ENCODE measurements at places on chromosomes 16 and 17. TPM values are rescaled to one million over a fixed set of nuclear protein-coding genes. Genes with fewer than 3 reads are reported as not detected.

DNA sequence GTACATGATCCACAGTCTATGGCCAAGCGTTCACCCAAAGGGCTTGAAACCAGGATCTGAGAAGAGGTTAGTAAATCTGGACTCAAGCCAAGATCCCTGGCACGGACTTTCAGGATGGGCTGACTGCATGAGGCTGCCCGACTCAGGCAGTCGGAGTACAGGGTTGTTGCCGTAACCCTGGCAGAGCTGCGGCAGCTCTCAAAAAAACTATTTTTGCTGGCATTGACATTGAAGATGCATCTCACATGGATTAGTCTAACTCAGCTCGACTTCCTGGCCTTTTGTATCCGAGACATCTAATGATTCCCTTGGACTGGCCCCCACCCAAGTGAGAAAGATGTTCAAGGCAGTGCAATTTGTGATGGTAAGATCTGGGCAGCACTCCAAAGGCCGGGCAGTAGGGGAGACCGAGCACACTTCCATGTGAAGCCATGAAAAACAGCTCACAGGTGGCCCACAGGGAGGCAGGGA, 6.2 kb downstream of the SLC47A1 start:
- no peak for DNase-seq

Gene PRR35
- not detected for total RNA-seq

- no peak for DNase-seq
These were observed 1.2 kb downstream of the JPT1 start for GRCh38 chr17:75152922-75153779.

- no peak for DNase-seq
These were observed 52.5 kb downstream of the SMPD3 start for GRCh38 chr16:68395815-68396214.

DNA sequence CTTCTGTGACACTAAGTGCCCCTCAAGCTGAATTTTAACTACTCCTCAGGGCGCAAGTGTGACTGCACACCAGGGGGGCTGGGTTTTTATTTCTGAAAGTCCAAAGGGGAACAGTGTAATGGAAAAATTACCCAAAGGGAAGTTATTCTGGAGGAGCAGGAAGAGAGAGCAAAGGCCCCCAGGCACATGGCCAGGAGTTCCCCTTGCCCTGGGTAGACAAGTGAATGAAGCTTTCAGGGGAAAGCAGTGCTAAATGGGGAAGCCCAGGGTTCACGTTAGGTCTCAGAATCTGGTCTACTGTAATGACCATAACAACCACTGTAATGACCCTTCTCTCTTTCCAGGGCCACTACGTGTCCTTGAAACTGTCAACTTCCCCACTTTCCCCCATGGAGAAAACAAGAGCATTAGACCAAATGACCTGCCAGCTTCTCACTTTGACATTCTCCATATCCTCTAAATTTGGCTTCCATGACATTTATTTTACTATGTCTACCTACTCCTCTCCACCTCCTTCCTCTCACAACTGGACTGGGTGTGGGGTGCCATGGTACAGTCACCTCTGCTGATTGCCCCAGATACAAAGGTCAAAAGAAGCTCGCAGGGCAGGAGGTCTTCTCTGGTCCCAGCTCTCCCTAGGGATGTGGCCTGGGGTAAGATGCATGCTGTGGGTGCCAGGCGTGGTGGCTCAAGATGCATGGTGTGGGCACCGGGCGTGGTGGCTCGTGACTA, 34.1 kb upstream of the MMP2 start:
- DNase-seq: no peak

Gene CBFB
- 62.5 TPM for total RNA-seq

GRCh38 chr16:85568519-85568918, 44.6 kb upstream of the GSE1 start:
- no peak for DNase-seq

- no peak for DNase-seq
These were observed 1.7 kb upstream of the B4GALNT2 start for GRCh38 chr17:49130891-49131290.

DNA sequence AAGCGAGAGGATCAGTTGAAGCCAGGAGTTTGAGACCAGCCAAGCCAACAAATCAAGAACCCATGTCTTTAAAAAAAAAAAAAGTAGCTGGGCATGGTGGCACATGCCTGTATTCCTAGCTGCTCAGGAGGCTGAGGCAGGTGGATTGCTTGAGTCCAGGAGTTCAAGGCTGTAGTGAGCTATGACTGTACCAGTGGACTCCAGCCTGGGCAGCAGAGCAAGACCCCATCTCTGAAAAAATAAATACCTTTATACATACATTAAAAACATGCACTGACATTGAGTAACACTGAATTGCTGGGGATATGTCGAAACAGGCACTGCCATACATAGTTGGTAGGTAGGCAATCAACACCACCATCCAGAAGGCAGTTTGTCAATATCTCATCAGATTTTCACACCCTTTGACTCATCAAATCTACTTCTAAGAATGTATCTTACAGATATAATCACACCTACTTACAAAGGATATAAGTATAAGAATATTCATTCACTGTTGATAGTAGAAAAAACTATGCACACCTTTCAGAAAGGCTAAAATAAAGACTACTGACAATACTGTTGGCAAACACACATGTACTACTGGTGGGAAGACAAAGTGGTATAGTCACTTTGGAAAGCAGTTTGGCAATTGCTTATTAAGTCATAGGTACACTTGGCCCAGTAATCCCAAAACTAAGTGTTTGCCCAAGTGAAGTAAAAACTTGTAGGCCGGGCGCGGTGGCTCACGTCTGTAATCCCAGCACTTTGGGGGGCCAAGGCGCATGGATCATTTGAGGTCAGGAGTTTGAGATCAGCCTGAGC, 6.4 kb upstream of the CEP20 start:
- DNase-seq: no peak

Gene EXOC3L1
- 3.4 TPM for total RNA-seq

Gene HES7
- not detected for total RNA-seq

GRCh38 chr17:51188271-51188833, 22.1 kb downstream of the NME2 start:
- DNase-seq: no peak

DNA sequence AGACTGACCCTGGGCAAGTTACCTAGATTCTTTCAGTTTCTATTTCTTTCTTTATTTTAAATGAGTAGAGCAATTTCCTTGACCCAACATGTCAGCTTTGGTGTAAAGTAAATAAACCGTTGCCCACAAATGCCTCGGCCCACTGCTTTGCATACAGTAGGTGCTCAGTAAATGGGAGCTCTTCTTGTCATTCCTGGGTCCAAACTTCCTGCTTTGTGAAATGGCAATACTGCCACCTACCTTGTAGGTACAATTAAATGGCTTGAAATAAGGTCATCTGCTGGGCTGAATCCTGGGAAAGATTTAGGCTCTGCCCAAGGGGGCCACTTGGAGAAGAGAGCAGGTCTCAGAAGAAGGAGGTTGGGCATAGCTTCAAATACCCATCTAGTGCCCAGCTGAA, 253.0 kb downstream of the HS3ST3B1 start:
- DNase-seq: no peak

- DNase-seq: no peak
These were observed 8.1 kb upstream of the FOXF1 start for GRCh38 chr16:86501989-86502855.

DNA sequence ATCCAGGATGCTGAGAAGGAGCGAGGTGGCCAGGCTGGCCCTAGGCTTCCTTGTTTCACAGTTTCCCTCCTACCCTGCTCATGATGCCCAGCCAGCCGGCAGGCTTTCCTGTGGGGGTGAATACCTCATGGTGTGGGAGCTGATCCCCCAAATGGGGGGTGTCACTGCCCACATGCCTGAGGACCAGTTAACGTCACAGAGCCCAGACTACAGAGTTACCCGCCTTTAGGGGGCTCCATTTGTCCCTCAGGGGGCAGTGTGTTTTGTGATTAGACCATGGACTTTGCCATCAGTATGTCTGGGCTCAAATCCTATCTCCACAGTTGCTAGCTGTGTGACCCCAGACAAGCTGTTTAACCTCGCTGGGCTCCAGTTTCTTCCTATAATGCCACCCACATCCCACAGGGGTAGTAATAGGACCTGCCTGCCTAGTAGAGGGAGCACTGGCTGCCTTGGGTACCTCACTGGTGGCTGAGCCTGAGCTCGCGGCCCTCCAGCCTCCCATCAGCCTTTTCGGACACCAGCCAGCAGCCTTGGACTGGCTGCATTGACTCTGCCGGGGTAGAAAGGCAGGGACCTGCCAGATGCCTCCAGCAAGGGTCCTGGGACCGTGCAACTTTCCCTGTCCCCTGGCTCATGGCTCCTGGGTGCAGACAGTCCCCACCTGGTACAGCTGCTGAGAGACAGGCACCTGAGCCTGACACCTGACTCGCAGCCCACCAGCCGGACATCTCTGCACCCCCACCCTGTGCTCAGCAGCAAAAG, 87.5 kb upstream of the GSE1 start:
- no peak for DNase-seq

DNA sequence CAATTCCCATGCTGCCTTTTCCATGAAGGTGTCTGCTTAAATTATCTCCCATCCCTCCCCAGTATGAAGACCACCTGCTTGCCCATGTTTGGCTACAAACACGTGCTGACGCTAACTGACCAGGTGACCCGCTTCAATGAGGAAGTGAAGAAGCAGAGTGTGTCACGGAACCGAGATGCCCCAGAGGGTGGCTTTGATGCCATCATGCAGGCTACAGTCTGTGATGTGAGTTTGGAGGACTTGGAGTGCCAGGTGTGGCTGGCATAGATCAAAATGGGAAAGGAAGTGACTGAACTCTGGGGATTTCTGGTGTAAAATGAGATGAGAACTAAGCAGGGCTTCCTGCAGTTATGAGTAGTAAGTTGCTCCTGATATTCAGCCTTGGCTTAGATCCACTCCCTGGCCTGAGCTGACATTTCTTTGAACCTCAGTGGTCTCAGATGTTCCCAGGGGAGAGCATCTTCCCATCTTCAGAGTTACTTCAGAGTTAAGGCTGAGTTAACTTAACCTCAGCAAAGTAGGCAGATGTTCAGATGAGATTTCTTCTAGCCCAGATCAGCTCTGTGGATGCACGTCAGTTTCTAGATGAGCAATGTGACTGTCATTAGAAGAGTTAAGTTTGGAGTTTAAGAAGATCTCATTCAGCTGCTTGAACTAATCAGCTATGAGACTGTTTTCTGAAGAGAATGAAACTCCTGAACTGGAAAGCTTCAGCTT, 32.7 kb downstream of the ITGB3 start:
- DNase-seq: no peak

Gene RPS15A
- 1,611 TPM for total RNA-seq

DNA sequence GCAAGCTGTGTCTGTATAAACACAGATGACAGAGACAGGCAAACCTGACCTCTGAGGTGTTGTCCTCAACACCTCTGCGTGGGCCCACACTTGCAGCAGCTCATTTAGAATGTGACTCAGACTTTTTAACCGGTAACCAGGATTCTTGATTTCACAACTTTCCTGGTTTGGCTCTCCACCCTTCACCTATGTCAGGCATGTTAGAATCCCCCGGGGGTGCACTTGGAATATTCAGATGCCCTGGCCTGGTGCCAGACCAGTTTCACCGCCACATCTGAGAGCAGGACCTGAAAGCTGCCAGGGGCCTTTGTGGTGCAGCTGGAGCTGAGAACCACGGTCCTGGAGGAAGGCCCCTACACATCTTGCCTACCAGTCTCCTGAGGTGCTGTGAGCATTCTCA, 4.8 kb downstream of the DHODH start:
- no peak for DNase-seq

Gene SMTNL2
- total RNA-seq: 8.0 TPM

DNA sequence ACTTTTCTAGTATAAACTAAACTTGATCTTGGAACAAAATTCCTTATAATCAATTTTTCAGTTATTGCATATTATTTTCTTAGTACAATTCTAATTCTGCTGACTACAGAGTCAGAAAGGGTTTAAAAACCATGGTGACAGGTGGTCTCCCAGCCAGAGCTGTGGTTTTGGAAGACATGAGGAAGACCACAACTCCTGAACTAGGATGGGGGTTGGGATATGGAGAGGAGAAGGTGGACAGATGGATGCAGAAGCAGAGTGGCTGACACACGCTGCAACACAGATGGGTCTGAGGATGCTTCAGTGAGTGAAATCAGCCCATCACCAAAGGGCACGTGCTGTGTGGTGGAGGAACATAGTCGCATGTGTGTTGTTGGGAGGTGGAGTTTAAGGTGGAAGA, 187.7 kb downstream of the LGALS9B start:
- DNase-seq: no peak
